ENCODE measurements at places on chromosomes 7 and 10.
A peak's percentile ranks its signal among the peaks of the same experiment; 100 is the strongest.

GRCh38 chr10:24360282-24361127 lies 151.6 kb downstream of the KIAA1217 start:
- DNase-seq: peak; percentile 5

DNA sequence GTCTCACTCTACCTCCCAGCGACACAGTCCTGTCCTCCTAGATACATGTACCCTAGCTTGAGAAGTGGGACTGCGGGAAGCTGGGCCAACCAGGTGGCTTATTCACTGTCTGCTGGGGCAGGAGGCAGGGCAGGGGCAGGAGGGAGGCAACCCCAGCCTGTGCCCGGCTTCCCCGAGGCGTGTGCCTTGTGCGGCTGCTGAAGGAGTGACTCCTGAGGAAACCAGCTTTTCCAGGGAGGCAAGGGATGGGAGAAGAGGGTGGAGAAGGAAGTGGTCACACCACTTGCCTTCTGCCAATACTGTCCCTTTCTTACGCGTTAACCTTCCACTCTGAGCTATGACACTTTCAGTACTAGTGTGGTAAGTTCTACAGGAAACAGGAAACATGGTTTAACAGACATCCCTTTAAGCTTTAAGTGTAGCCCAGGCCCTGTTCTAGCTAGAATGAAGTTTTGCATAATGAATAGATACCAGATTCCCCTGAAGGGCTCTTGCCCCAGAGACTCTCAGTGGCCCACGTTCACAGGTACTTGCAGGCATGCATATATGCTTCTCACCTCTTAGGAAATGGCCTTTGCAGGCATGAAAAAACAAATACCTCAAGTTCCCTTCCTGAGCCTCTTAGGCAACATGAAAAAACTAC lies 40.6 kb downstream of the SYPL1 start:
- no peak for DNase-seq

DNA sequence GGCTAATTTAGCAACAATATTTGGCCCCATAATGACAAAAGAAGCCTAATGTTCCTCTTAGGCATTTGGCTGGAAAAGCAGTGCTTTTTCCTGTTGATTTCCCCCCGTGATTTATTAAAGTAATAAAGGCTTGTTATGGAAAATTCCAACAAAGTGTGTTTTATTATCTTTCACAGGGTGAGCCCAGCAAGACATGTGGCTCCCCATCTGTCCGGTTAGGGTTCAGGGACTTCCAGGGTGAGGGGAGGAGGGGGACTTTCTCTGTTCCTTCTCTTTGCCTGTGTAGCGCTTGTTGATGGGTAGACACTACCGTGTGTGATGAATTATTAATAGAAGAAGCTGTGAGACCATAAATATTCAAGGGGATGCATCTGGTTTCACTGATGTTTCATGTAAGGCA lies 39.0 kb downstream of the HTR5A start:
- no peak for DNase-seq

DNA sequence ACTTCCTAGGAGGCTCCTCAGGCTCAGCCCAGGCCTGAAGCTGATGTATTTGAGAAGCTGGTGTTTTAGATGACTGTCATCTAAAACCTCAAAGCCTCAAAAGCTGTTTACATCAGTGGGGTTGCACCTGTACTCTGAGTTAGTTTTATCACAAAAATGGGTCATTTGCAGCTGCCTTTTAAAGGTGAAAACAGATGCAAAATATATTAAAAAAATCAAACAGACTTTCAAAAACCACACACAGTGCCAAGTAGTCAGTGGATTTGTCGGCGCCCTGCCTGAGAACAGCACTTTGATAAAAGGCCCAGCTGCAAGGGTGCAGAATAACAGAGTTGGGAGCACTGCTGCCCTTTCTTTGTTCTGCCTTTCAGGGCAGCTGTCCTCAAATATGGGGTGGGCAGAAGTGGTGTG lies 103.0 kb downstream of the VOPP1 start:
- no peak for DNase-seq

- no peak for DNase-seq
These were observed 13.5 kb upstream of the GPR85 start for GRCh38 chr7:113100121-113100603.

DNA sequence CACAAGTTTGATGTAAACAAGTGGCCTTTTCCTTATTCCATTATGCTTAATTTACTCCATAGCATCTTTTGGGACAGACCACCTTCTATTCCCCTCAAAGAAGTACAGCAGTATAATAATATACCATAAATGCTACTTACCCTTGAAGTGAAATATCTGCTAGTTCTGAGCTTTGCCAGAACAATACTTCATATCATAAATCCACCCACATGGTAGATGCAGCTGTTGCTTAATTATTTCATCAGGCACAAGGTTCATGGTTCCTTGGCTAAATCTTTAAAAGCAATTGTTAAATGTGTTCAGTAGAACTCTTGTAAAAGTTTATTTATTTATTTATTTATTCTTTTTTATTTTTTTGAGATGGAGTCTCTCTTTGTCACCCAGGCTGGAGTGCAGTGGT lies 32.9 kb downstream of the CSTF2T start:
- DNase-seq: no peak

DNA sequence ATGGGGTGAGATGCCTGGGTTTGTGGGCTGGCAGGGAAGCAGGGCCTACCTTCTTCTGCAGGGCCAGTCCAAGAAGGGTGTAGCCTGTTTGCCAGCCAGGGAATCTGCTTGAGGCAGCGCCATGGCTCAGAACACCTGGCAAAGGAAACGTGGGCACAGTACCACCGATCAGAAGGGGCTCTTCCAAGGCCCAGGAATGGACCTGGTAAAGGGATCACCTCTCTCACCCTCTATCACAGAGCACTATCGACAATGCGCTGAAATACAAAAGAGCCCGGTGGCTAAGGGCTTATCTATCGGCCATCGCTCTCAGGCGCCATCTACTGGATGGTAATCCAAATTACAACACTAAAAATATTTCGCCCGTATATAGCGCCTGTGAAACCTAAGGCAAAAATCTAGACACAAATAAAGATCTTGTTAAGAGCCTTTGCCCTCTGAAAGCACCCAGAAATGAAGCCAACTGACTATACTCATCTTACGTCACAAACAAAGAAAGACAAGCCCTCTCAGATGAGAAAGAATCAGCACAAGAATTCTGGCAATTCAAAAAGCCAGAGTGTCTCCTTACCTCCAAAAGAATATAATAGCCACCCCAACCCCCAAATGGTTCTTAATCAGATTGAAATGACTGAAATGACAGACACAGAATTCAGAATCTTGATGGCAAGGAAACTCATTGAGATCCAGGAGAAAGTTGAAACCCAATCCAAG lies 217.8 kb upstream of the HPS1 start:
- no peak for DNase-seq

DNA sequence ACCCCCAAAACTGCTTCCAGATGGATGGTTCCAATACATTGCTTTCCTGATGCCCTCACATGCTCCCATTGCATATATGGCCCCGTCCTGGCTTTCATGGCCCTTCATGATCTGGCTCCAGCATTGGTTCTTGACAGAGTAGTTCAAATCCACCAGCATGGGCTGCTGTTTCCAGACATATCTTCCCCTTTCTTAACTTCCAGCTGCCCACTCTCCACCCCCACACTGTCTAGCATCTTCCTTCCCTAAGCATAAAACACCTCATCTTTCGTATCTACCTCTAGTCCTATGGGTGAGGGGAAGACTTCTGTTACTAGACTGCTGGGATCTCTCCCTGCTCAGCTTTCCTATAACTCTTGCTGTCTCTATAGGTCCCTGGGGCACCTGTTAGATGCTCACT lies 13.2 kb upstream of the GOLGA7B start:
- no peak for DNase-seq

GRCh38 chr10:48508791-48509772 lies 95.8 kb downstream of the ARHGAP22 start:
- no peak for DNase-seq

GRCh38 chr10:123270221-123270620 lies 116.0 kb downstream of the BUB3 start:
- DNase-seq: no peak

DNA sequence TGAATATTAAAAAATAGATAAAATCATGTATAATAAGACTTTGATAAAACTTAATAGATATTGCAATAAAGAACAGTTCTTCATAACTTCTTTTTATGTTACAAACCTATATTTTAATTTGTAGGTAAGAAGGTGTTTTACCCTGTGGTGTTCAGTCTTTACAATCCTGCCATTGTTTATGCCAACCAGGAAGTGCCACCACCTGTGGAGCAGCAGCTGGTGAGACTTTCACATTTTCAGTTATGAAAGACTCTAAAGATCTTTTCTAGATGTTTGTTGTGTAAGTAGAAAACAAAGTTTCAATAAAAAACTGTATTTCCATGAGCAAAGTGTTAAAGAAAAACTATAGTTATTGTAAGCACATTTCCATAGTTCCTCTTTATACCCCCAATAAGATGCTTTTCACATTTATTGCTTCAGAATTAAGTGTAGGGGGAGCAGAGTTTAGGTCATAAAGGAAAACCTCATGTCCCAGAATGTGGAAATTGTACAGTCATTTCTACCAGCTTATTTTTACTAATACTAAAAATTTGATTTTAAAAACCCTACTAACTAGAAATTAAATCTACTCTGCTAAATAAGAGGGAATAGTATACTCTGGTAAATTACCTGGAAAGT lies 28.7 kb downstream of the CSGALNACT2 start:
- no peak for DNase-seq

DNA sequence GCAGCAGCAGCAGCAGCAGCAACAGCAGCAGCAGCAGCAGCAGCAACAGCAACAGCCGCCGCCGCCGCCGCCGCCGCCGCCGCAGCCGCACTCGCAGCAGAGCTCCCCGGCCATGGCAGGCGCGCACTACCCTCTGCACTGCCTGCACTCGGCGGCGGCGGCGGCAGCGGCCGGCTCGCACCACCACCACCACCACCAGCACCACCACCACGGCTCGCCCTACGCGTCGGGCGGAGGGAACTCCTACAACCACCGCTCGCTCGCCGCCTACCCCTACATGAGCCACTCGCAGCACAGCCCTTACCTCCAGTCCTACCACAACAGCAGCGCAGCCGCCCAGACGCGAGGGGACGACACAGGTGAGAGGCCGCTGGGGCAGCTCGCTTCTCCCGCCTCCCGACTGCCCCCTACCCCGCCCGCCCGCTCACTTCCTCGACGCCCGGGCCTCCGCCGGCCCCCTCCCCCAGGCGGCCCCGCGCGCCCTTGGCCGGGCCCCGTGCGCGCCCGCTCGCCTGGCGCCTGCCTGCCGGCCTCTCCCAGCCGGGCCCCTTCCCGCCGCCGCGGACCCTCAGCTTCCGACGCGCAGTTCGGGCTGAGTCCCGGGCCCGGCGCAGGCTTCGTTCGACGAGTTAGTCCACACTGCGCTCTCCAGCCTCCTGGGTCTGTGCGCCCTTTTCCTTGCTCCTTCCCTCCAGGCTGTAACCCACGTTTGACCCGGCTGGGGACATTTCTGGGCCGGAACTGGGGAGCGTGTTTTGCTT lies 882 bp downstream of the DLX6 start:
- DNase-seq: no peak

- DNase-seq: no peak
These were observed at the start of gene TFPI2 for GRCh38 chr7:93890464-93891068. TSS of gene TFPI2 (minus strand) at chr7:93890753. CDS start at chr7:93890678, 75 bp downstream.

DNA sequence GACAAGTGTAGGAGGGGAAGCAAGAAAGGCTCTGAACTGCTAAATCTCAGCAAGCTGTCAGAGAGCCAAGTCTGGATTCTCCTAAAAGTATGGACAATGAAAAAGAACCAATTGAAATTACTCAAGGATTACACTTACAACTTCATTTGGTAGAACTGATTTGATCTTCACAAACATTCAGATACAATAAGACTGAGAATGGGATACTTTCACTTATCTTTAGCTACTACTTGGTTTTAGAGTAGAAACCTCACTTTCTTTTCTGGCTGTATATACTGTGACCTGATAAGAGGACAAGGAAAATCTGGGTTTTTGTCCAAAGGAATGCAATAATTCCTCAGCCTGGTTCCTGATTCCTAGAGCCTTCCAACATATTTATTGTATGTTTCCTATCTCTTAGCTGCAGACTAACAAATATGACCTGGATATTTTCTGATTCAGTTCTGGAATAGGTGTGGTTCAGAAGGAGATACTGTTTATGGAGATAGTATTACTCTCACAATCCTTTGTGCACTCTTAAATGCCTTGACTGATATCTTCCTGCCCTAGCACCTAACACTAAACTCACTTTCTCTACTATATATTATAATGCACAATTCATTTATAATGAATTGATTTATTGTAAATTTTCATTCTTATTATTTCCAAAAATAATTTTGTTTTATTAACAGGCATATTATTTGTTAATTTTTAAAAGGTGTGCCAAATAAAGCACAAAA lies 7.3 kb downstream of the SEMA3A start:
- no peak for DNase-seq

DNA sequence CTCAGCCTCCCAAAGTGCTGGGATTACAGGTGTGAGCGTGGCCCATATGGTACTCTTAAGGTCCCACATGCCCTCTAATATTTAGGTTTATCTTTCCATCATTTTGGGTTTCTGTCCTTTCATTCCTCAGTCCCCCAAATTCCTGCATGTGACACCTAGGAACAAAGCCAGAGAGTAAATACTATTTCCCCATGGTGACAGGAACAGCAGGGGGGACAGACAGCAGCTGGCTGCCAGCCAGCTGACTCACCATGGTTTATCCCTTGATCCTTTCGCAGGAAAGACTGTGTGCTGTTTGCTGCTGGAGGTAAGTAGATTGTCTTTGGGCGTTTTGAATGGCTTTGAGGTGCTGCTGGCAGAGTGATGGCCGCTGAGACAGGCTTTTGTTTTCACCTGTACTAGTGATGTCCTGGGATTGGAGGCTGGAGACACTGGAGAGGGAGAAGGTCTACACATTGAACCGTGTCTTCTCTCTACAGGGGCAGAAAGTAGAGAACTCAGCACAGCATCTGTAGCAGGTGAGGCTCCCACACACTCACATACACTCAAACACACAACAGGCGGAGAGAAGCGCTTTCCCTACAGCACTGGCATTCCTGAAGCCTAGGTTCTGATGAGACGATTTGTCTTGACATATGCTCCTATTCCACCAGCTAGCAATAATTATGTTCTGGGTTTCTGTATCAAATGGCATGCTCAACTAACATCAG lies 83.7 kb upstream of the EFCAB10 start:
- DNase-seq: no peak

GRCh38 chr7:91927912-91928311 lies 12.8 kb upstream of the AKAP9 start:
- DNase-seq: no peak

- DNase-seq: no peak
These were observed 338.1 kb upstream of the SEMA3C start for GRCh38 chr7:81256991-81257390.

GRCh38 chr7:30904561-30904960 lies 7.1 kb upstream of the AQP1 start:
- no peak for DNase-seq
